Endothelial cell of umbilical vein (primary cell): ENCODE measurements at places on chromosomes 5 and 9.

- peaks cover 21% of the 10 kb centered on the region for H3K27me3 ChIP-seq
- DNase-seq = no peak
- no peak overlapping the region for H3K4me3 ChIP-seq
- H3K27ac ChIP-seq = no peak overlapping the region
Observed at GRCh38 chr9:3902631-3903030, 376.8 kb upstream of the RFX3 start.

DNA sequence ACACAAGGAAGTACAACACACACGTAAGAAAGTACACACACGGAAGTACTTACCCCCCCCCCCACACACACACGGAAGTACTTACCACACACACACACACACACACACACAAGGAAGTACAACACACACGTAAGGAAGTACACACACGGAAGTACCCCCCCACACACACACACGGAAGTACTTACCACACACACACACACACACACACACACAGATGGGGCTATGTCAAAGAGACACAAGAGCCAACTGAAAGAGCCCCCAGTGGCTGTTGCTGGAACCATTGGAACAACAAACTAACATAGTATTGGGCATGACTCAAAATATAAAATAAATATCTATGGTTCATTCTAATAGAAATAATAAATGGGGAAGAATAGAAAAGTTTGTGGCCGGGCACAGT, 4.9 kb upstream of the MAPK9 start:
- no peak for DNase-seq
- peaks cover 3% of the 10 kb centered on the region for H3K4me1 ChIP-seq
- H3K4me3 ChIP-seq = no peak overlapping the region
- H3K36me3 ChIP-seq = no peaks in the 10 kb centered on the region
- H3K27me3 ChIP-seq = no peaks in the 10 kb centered on the region

DNA sequence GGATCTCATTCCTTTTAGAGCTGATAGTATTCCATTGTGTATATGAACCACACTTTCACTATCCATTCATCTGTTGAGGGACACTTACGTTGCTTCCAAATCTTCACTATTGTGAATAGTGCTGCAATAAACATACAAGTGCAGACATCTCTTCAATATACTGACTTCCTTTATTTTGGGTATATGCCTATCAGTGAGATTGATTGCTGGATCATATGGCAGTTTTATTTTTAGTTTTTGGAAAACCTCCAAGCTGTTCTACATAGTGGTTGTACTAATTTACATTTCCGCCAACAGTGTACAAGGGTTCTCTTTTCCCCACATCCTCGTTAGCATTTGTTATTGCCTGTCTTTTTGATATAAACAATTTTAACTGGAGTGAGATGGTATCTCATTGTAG, 33.8 kb upstream of the LECT2 start:
- no peak overlapping the region for H3K27ac ChIP-seq
- H3K36me3 ChIP-seq = no peaks in the 10 kb centered on the region
- no peaks in the 10 kb centered on the region for H3K27me3 ChIP-seq
- no peak for DNase-seq
- no peak overlapping the region for H3K4me3 ChIP-seq
- peaks cover 5% of the 10 kb centered on the region for H3K4me1 ChIP-seq

GRCh38 chr5:135565725-135566421, 12.9 kb downstream of the CXCL14 start:
- DNase-seq = peak; percentile 54
- H3K4me1 ChIP-seq = no peaks in the 10 kb centered on the region
- H3K4me3 ChIP-seq = no peak overlapping the region
- H3K36me3 ChIP-seq = no peaks in the 10 kb centered on the region

GRCh38 chr9:110125207-110125751, 82.7 kb downstream of the C9orf152 start:
- H3K27me3 ChIP-seq = no peaks in the 10 kb centered on the region
- peaks cover 60% of the 10 kb centered on the region for H3K4me1 ChIP-seq
- peak; percentile 81 for DNase-seq

DNA sequence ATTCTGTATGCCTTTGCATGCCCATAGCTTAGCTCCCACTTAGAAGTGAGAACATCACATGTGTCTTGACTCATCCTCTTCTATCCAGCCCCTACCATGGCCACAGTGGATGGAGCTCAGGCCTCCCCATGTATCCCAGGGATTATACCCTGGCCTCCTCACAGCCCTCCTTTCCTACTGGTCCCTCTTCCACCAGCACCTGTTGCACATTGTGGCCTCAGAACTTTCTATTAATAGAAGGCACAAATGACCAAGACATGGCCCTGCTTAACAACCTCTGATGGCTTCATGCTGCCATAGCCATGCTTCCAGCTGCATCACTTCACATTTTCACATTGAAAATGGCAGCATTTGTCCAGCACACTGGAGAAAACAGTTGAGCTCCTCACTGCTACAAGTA, 315.4 kb downstream of the CDK5RAP2 start:
- H3K36me3 ChIP-seq = no peaks in the 10 kb centered on the region
- no peak overlapping the region for H3K27ac ChIP-seq
- H3K27me3 ChIP-seq = no peaks in the 10 kb centered on the region
- H3K4me3 ChIP-seq = no peak overlapping the region
- H3K4me1 ChIP-seq = no peaks in the 10 kb centered on the region

DNA sequence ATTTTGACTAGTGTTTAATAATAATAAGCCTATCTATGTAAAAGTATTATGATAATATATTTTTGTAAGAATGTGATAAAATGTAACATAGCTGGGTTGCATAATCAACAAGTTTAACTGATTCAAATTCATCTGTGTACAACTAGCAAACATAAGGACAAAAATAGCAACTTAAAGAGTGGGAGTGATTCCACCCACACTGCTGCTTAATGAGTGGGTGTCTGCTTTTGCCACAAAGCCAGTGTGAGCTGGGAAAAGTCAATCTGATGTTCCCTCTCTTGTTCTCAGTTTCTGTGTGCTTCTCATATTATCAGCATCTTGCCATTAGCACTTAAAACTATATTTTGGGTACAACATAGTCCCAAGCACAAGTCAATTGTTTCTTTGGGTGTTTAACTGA, 111.1 kb upstream of the DPYSL3 start:
- H3K36me3 ChIP-seq = no peaks in the 10 kb centered on the region
- no peaks in the 10 kb centered on the region for H3K27me3 ChIP-seq
- no peak for DNase-seq

DNA sequence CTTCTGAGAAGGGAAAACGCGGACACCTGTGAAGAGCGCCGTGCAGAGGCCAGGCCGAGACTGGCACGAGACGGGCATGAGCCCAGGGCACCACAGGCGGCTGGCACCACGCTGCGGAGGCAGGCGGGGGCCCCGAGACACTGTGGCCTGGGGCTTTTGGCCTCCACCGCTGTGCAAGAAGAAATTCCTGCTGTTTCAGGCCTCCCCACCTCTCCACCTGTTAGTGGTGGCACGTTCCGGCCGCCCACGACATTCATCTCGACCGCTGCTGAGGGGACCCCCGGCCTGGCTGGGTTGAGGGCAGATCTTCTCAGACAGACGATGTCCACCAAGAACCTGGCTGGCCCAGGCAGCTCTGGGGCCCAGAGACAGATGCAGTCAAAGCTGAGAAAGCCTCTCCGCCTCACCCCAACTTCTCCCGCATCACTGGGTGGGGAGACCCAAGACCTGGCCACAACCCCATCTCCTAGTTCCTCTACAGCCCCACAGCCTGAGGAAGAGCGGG, 11.5 kb downstream of the NACC2 start:
- H3K36me3 ChIP-seq = no peaks in the 10 kb centered on the region
- H3K27me3 ChIP-seq = no peaks in the 10 kb centered on the region
- peaks cover 5% of the 10 kb centered on the region for H3K4me1 ChIP-seq
- no peak for DNase-seq

DNA sequence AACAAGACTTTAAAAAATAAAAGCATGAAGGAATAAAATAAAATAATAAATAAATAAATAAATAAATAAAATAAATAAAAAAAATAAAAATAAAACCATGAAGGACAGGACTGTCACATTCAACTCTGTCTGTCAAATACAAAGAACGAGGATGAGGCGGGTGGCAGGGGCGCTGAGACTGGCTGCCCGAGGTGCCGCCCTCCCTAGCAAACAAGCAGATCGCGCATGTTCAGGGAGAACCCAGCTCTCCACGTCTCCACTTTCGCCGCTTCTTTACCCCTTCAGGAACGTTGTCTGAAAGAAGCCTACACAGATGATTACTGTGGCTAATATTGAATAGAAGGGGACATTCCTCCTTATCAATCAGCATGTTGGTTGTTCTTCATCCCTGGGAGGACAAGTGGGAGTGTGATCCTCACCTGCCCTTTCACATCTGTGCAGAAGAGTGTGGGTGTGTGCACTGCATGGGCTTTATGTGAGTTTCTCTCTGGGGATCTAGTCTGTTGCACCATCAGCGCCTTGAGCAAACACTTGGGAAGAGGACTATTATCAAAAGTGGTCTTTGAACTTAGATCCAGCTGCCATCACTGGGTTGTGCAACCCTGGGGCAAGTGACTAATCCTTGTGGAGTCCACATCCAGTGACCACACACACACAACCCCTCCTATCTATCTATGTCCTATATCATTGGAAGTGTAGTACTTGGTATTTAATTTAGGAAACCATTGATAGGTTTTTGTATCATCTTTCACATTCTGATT, 399.2 kb downstream of the IRX2 start:
- H3K27ac ChIP-seq = no peak overlapping the region
- H3K36me3 ChIP-seq = no peaks in the 10 kb centered on the region
- no peak for DNase-seq

GRCh38 chr9:132797861-132798659, 80.0 kb downstream of the AK8 start:
- DNase-seq = no peak
- no peaks in the 10 kb centered on the region for H3K36me3 ChIP-seq
- H3K27ac ChIP-seq = no peak overlapping the region
- H3K4me3 ChIP-seq = no peak overlapping the region
- no peaks in the 10 kb centered on the region for H3K4me1 ChIP-seq
- peaks cover 13% of the 10 kb centered on the region for H3K27me3 ChIP-seq

DNA sequence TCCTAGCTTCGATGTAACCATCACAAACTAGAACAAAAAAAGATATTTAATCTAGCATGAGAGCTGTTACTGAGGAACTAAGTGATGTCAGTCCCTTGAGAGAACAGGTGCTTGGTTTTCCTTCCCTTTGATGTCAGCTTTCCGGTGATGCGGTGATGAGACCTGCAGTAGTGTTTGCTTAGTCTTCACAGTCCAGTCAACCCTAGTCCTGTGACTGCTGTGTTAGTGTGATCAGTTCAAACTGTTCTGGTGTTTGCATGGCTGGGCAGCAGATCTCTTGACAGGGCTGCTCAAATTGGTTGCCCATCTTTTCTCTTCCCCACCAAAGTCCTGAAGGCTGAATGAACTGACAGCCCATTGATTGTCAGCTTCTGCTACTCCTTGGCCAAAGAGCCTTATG, 608.6 kb upstream of the DAB2 start:
- H3K4me3 ChIP-seq = no peak overlapping the region
- H3K4me1 ChIP-seq = no peaks in the 10 kb centered on the region
- H3K27me3 ChIP-seq = no peaks in the 10 kb centered on the region
- DNase-seq = no peak

- H3K36me3 ChIP-seq = no peaks in the 10 kb centered on the region
- H3K27ac ChIP-seq = no peak overlapping the region
- no peak overlapping the region for H3K4me3 ChIP-seq
- no peak for DNase-seq
Observed at GRCh38 chr5:132277256-132277655, 16.9 kb upstream of the SLC22A4 start.

DNA sequence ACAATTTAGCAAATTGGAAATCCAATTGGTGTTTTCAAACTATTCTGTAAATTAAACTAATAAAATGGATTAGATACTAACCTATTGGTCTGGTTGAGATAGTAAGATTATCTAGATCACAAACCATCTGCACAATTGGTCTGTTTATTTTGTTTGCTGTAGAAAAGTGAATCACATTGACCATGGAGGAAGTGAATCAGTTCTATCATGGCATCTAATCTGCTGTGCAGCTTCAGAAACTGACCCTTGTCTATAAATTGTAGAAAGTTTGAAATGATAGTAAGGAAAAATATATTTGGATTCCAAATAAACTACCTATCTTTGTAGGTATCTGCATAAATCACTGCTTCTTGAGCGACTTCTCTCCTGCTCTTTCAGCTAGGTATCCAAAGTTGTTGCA, 1865.4 kb downstream of the MAT2B start:
- H3K4me1 ChIP-seq = peaks cover 5% of the 10 kb centered on the region
- no peaks in the 10 kb centered on the region for H3K36me3 ChIP-seq

DNA sequence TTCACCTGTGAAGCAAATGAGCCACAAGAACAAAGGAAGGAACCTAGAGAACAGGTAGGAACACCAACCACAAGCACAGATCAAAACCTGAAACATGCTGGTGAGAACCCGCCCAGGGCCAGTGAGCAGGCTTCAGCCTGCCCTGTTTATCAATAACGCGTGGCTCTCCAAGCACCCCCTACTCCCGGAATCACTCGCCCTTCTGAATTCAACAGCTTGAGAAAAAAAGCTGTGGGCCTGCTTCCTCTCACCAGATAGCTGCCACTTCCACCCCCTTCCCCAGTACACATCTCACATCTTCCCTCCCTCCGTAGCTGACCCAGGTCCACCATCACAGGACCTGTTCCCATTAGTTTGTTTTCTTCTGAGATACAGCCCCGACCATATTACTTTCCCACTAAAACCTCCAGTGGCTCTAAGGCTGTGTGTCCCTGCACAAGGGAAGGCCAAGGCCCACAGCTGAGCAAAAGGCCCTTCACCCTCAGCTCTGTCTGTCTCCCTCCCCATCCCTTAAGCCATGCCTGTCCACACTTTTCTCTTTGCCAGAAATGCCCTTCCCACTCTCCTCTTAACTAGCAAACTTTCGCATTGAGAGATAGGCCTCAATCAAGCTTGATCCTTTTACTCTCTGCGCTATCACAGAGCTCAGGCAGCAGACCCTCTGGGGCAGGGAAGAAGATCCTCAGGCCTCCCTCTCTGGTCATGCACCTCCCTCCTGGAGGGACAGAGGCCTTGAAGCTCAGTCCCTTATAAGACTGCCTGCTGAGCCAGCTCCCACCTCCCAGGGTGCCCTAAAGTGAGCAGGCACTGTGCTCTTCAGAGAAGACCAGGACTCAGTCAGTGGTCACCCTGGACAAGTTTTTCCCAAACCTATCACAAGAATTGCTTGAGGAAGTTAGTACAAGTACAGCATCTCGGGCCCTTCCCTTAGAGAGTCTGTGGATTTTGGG, 30.1 kb downstream of the B4GALT1 start:
- no peaks in the 10 kb centered on the region for H3K27me3 ChIP-seq
- no peak for DNase-seq
- H3K4me3 ChIP-seq = no peak overlapping the region
- no peak overlapping the region for H3K27ac ChIP-seq
- H3K36me3 ChIP-seq = peaks cover 15% of the 10 kb centered on the region

DNA sequence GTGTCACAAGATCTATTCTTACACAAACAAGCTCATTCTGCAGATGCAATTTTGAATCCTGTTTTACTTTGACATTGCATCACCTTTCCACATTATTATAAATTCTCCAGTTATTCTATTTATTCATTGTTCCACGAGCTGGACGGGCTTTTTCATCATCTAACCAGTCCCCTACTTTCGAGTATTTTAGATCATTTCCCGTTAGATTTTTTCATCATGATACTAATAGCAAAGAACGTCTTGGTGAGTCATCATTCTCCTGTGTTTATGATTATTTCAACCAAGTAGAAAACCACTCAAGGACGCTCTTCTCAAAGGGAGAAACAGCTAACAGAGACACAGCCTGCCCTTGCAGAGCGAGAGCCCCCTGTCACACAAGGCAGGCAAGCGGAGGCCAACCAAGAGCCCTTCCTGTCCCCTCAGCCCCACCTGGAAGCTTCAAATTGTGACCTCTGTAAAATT, 15.1 kb downstream of the BBLN start:
- H3K36me3 ChIP-seq = peaks cover 25% of the 10 kb centered on the region
- no peaks in the 10 kb centered on the region for H3K4me1 ChIP-seq
- no peak overlapping the region for H3K27ac ChIP-seq
- no peak overlapping the region for H3K4me3 ChIP-seq
